ENCODE measurements at places on chromosomes 7 and 10.
A peak's percentile ranks its signal among the peaks of the same experiment; 100 is the strongest.

GRCh38 chr7:117230276-117231046 is 92.4 kb downstream of the WNT2 start:
- no peak for DNase-seq

DNA sequence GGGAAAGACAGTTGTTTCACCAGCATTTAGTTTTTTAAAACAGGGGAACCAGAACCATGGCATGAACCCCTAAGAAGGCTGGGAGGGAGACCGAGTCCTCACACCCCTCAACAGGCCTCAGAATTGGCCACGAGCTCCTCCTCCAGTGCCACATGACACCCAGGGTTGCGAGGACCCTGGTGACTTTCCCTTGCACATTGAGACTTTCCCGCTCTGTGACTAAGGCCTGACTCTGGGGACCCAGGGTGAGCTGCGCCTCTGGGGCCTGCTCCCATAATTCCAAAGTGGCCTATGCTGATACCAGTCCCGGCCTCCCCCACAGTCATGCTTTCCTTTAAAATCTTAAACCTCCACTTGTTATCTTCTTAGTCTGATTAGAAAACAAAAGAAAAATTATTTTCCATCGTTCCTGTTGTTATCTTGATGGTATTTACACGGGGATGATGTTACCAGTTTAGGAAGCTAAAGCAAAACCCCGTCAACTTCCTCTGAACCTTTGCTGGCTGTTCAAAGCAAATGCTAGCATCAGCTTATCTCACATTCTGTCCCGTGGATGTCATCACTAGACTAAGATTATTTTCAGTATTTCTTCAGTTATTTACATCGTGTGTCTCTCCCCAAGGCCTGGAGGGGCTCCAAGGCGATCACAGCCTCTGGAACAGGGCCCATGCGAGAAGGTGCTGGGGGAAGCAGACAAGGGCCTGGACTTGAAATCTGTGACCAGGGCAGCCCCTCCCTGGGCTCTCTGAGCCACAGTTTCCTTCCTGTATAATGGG is 42.1 kb downstream of the FAM53B start:
- no peak for DNase-seq

DNA sequence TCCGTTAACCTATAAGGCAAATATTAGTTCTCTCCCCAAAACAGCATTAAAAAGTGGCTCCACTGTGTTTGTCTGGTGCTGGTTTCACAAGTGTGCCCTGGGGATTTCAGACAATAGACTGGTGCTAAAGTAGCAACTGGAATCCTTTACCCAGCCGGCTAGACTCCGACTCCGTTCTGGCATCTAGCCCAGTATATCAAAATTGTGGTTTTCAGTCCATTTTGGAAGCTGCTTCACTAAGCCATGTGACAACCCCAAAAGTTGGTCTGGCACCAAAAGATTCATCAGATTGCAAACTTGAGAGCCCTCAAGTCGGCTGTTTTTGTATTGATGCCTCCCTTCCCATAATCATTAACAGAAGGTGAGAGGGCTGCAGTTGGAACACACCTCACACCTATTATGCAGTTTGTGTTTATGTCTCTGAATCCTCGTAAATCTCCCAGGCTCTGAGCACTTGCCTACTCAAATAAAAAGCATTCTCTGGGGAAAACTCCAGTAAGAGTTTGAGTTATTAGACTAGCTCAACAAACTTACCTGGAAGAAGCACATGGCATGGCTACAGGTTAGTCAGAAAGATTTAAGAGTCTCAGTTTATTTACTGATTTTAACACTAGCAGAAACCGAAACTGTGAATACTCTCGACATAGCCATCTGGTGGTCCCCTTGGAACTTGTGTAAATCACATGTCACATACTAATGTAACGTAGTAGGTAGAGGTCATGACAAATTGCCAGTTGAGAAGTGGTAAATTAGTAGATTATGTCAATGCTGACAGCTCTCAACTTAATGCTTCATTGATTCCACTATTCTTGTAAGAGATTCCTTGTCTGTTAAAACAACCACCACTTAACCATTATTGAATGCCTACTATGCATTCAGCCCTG is 14.8 kb upstream of the WNT16 start:
- DNase-seq: peak; percentile 78

DNA sequence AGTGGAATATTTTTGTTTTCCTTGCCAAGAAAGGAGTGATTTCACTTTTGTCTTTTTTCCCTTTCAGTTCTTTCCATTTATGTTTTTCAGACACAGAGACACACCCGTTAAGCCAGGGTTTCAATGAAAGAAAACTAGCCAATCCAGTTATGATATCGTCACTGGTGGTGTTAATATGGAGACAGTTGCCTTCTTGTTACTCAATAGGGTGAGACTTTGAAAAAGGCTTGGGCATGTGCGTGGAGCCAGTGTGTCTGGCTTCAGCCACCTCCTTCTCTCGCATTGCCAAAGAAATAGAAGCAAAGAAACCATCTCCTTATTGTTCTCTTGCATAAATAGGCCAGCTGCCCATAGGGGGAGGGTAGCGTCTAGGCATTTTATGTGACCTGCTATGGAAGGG is 84.1 kb upstream of the DLX6 start:
- no peak for DNase-seq

DNA sequence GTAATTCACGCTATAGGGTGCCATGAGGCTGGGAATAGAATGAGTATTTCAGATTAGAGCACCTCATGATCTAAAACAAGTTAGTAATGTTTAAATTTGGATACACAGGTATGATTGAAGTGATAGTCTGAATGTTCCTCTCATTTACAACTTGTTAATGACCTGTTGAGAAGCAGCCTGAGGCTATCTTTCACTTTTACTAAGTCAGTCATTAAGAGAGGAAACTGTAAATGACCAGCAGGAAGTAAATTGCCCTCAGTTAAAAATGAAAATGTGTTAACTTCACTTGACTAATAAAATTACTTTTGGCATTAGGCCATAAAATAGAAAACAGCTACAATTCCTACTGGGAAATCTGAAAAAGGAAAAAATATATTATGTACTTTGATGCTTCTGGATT is 1042.0 kb downstream of the DNAJB9 start:
- DNase-seq: no peak

DNA sequence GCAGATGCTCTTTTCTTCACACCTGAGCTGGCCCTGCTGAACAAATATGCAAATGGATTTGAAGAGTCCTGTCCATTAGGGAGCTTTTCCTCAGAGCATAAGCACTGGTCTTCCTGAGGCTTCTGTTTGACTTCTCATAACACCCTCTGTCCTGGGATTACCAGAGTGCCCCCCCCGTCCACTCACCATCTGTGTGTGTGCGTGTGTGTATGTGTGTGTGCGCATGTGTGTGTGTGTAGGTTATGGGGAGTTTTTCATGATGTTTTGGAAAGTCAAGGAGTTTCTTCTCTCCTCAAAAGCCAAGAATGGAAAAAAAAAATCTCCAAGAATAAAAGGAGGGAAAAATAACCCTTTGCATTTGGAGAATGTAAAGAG is 57.7 kb upstream of the COMTD1 start:
- DNase-seq: no peak

- no peak for DNase-seq
Measured at GRCh38 chr10:32981760-32982159, 23.7 kb upstream of the ITGB1 start.

- no peak for DNase-seq
Measured at GRCh38 chr10:44024356-44025116, 360.4 kb downstream of the CXCL12 start.

GRCh38 chr7:117227091-117227490 is 95.8 kb downstream of the WNT2 start:
- DNase-seq: no peak

GRCh38 chr10:96339956-96340904 is 18.6 kb downstream of the OPALIN start:
- DNase-seq: peak; percentile 35

DNA sequence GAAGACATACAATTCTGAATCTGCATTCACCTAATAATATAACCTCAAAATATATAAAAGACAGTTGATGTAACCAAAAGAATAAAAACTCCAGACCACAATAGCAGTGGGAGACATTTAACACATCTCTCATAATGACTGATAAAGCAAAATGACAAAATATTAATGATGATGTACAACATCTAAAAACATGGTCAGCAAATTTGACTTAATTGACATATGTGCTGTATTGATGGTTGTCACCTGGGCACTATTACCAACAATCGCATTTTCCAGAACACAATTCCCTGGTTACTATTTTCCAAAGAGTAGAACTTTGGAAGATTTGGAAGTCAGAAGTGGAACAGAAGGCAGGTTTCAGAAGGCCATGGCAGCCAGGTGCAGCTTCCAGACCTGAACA is 899.5 kb upstream of the CELF2 start:
- no peak for DNase-seq

DNA sequence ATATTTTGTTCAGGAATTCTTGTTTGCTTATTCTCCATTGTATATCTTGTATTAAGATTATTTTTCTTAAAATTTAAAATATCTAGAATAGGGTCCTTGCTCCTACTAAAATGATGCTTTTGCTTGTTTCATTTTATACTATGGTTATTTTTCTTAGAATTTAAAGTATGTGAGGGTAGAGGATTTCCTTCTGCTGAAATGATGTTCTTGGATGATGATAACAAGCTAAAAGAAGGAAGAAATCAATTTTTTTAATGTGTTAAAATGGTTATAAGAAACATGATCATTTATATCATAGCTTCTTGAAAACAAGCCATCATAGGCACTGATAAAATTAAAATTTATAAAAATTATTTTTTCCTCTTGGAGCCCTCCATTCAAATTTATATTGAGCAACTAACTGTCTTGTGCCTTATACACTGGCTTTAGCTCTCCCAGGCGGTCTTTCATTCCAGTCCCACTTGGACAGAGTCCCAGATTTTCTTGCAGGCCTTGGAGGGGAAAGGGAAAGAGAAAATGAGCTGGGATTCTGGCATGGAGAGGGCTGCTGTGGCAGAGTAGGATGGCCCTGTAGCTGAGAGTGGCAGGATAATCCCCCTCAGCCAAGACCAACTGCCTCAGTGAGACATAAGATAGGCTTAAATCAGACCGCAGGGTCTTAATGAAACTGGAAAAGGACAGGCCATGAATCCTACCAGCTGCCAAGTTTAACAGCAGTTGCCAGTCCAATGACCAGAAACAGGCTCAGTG is 60.2 kb downstream of the DNAJB9 start:
- DNase-seq: no peak

GRCh38 chr10:91117505-91117904 is 103.0 kb upstream of the PCGF5 start:
- DNase-seq: no peak

DNA sequence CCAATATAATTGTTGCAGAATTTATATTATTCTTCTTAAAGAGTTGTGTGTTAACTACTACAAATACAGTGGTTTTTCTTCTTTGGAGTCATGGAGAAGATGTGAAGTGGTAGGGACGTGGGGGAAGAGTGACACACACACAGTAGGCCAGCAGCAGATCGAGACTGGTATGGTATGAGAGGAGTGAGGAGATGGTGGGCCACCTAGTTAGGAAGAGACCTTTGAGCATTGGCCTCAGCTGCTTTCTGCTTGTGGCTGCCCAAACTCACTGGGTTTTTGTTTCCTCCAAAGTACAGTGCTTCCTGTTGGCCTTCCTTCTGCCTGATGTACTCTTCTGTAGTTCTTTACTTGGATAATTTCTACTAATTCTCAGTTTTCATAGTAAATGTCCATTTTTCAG is 14.6 kb downstream of the VCL start:
- no peak for DNase-seq

All from kidney glomerular epithelial cell (primary cell).